ENCODE measurements at places on chromosomes 3 and 15. TPM values are rescaled to one million over a fixed set of nuclear protein-coding genes. Genes with fewer than 3 reads are reported as not detected.

- no peaks in the 10 kb centered on the region for H3K27me3 ChIP-seq
- H3K36me3 ChIP-seq: no peaks in the 10 kb centered on the region
- H3K4me3 ChIP-seq: no peak overlapping the region
These were observed 46.8 kb downstream of the PXK start for GRCh38 chr3:58379351-58380073.

GRCh38 chr15:96598514-96598913, 268.0 kb downstream of the NR2F2 start:
- no peaks in the 10 kb centered on the region for H3K36me3 ChIP-seq
- H3K27ac ChIP-seq: no peak overlapping the region
- no peaks in the 10 kb centered on the region for H3K4me1 ChIP-seq

- H3K36me3 ChIP-seq: no peaks in the 10 kb centered on the region
- no peaks in the 10 kb centered on the region for H3K27me3 ChIP-seq
- H3K4me1 ChIP-seq: no peaks in the 10 kb centered on the region
- DNase-seq: no peak
- no peak overlapping the region for H3K4me3 ChIP-seq
These were observed 111.1 kb downstream of the MAGI1 start for GRCh38 chr3:65927576-65927975.

DNA sequence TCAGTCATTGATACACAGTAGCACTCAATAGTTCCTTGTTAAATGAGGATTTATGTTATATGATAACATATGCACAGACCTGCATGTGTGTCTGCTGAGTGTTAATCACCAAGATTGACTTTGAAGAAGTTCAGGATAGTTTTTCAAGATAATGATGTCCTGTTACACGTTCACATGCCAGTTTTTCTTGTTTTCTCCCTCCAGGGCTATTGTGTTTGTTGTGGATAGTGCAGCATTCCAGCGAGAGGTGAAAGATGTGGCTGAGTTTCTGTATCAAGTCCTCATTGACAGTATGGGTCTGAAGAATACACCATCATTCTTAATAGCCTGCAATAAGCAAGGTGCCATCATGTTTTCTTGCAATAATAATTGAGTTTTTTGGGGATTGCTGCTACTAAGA, 9.8 kb downstream of the SRPRB start:
- no peak overlapping the region for H3K4me3 ChIP-seq
- peaks cover 3% of the 10 kb centered on the region for H3K4me1 ChIP-seq
- H3K36me3 ChIP-seq: peaks cover 11% of the 10 kb centered on the region
- H3K27ac ChIP-seq: no peak overlapping the region
- no peak for DNase-seq
- no peaks in the 10 kb centered on the region for H3K27me3 ChIP-seq

Gene ZNF860
- 2.1 TPM for total RNA-seq

Gene AMT
- 9.9 TPM for total RNA-seq

Measured in naive thymus-derived CD8-positive, alpha-beta T cell (primary cell).